ENCODE measurements at places on chromosomes 1 and 21.

DNA sequence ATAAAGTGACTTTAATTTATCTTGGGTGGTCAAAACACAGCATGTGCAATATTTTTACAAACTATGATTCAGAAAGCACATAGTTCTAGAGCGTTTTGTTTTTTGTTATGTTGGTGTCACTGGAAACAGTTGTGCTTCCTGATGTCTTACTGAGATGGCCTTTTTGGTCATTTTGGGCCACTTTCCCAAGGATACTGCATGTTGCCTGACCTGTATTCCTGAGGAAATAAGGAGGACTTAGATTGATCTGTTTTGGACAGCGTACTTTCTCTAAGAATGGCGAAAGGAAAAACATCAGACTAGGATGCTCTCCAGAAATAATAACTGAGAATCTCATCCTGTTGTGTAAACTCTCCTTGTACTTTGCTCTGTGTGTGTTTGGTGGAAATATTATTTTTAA lies 451.2 kb downstream of the USP25 start:
- no peak for DNase-seq

GRCh38 chr1:233662575-233663304 lies 48.8 kb downstream of the KCNK1 start:
- no peak for DNase-seq

- no peak for DNase-seq
Measured at GRCh38 chr1:176211396-176212165, 4.5 kb upstream of the COP1 start.

DNA sequence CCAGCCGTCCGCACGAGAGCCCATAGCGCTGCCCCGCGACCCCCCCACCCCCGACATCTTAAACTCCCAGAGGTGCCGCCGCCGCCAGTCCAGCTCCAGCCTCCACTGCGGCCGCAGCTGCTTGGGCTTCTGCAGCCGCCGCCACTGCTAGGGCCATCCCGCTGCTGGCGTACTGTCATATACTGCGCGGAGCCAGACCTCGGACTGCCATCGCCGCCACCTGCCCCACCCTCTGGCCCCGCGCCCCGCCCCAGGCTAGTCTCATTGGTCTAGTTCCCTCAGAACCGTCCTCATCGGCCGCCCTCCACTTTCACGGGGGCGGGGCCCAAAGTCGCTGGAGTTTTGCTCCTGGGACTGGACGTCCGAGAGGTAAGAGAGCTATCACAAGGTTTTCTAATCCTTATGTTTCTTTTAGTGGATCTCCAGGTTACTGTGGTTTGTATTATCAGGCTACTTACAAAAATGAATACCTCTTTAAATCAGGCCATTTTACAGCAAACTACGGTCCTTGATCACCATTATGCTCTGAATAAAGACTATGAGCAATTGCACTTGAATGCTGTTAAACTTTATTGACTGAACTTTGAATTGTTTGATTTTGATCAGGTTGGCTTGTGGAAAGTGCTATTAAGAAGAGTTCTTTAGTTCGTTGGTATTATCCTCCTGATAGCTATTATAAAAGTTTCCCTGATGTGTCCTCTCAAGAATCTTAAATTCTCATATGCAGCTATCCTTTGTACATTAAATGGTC lies 2.8 kb upstream of the CD1D start:
- DNase-seq = no peak

- no peak for DNase-seq
Measured at GRCh38 chr1:177439301-177439700, 268.5 kb downstream of the BRINP2 start.

- no peak for DNase-seq
Measured at GRCh38 chr1:31428436-31429221, 15.6 kb downstream of the SERINC2 start.

- DNase-seq = no peak
Measured at GRCh38 chr1:230243146-230243545, 176.1 kb downstream of the GALNT2 start.

GRCh38 chr1:117616967-117617366 lies 11.1 kb downstream of the TENT5C start:
- no peak for DNase-seq

DNA sequence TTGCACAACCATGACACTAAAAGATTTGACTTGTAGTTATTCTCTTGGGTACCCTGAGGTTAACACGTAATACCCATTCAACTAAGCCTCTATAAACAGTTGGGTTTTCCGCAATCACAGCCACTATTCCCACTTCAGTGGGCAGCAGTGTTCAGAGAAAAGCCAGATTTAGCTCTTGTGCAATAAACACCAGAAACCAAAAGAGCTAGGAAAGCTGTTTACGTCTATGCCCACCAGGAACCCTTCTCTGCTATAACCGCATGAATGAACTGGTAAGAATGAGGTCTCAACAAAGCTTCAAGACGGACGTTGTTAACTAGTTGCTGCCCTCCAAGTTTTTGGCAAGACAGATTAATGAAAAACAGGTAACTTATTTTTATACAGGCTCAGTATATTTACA lies 101.3 kb downstream of the SLC45A1 start:
- no peak for DNase-seq
